Muscle of leg (tissue), 16 donors: ENCODE measurements at places on chromosomes 1 and 21. TPM values are rescaled to one million over a fixed set of nuclear protein-coding genes. Genes with fewer than 3 reads are reported as not detected.
A peak's percentile ranks its signal among the peaks of the same experiment; 100 is the strongest.

Gene NUP133
- 33.3 TPM for total RNA-seq

Gene GCLM
- 4.5 TPM for total RNA-seq

Gene FCRL1
- total RNA-seq = 0.09 TPM

Gene HSPG2
- total RNA-seq = 149 TPM

Gene ANXA9
- 0.04 TPM for total RNA-seq

Gene RAB7B
- total RNA-seq = 10.6 TPM

Gene WNT3A
- total RNA-seq = not detected

Gene RNU1-1
- total RNA-seq = 2,384 TPM

GRCh38 chr1:175195798-175196197 lies 3.2 kb upstream of the KIAA0040 start:
- H3K4me1 ChIP-seq = peaks cover 37% of the 10 kb centered on the region
- H3K27me3 ChIP-seq = peaks cover 7% of the 10 kb centered on the region
- no peak for DNase-seq
- no peak overlapping the region for H3K27ac ChIP-seq
- no peak overlapping the region for H3K4me3 ChIP-seq

DNA sequence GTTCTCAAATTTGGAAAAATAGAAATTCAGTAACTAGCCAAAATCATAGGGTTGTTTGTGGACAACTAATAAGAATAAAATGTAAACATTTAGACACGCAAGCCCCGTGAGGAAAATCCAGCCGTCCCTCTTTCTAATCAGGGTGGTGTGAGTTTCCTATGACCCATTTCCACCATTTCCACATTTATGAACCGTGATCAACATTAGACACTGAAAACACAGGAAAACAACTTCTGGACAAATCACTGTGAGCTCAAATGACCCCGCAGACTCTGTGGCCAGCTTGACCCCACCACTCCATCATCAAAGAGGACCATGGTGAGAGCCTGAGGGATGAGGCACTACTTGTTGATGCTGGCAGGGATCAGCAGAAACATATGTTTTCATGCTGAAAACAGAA lies 101.0 kb downstream of the SIM2 start:
- no peaks in the 10 kb centered on the region for H3K4me1 ChIP-seq
- no peaks in the 10 kb centered on the region for H3K36me3 ChIP-seq
- no peak overlapping the region for H3K4me3 ChIP-seq
- no peak overlapping the region for H3K27ac ChIP-seq
- no peak for DNase-seq

GRCh38 chr1:228980232-228980937 lies 245.1 kb downstream of the RHOU start:
- no peak overlapping the region for H3K27ac ChIP-seq
- H3K36me3 ChIP-seq = no peaks in the 10 kb centered on the region
- no peak for DNase-seq
- peaks cover 2% of the 10 kb centered on the region for H3K27me3 ChIP-seq
- H3K4me1 ChIP-seq = peaks cover 21% of the 10 kb centered on the region

GRCh38 chr1:32817815-32818786 lies 648 bp downstream of the S100PBP start:
- no peaks in the 10 kb centered on the region for H3K27me3 ChIP-seq
- no peaks in the 10 kb centered on the region for H3K36me3 ChIP-seq
- peaks cover 17% of the 10 kb centered on the region for H3K4me1 ChIP-seq
- DNase-seq = peak; percentile 87
- peak overlapping the region; percentile 99 for H3K4me3 ChIP-seq
- peak overlapping the region; percentile 98 for H3K27ac ChIP-seq

DNA sequence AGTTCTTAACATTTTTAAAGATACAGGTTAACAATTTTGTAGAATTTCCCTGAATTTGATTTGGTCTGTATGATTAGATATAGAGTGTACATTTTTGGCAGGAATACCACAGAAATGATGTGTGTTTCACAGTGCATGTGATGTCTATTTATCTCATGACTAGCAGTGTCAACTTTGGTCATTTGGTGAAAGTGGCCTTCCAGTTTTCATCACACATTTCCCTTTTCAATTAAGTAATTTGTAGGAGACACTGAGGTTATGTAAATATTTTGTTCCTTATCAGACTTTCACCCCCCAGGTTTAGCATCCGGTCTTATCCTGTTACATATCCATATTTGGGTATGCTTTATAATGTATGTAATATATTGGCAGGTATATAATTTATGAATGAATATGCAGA lies 41.8 kb downstream of the MAP3K7CL start:
- H3K27ac ChIP-seq = no peak overlapping the region
- H3K27me3 ChIP-seq = no peaks in the 10 kb centered on the region
- no peak for DNase-seq
- no peak overlapping the region for H3K4me3 ChIP-seq
- H3K36me3 ChIP-seq = no peaks in the 10 kb centered on the region

GRCh38 chr1:234960722-234961455 lies 167.7 kb downstream of the TOMM20 start:
- no peaks in the 10 kb centered on the region for H3K36me3 ChIP-seq
- no peak overlapping the region for H3K4me3 ChIP-seq
- H3K27ac ChIP-seq = peak overlapping the region; percentile 57

GRCh38 chr1:205595861-205596260 lies 36.0 kb downstream of the ELK4 start:
- peaks cover 48% of the 10 kb centered on the region for H3K4me1 ChIP-seq
- H3K4me3 ChIP-seq = no peak overlapping the region
- H3K27me3 ChIP-seq = no peaks in the 10 kb centered on the region
- no peak overlapping the region for H3K27ac ChIP-seq

- H3K36me3 ChIP-seq = no peaks in the 10 kb centered on the region
- H3K4me3 ChIP-seq = no peak overlapping the region
- no peak for DNase-seq
- no peak overlapping the region for H3K27ac ChIP-seq
- H3K27me3 ChIP-seq = no peaks in the 10 kb centered on the region
These were observed 85.1 kb downstream of the CYYR1 start for GRCh38 chr21:26487981-26488480.

GRCh38 chr1:62429581-62429980 lies 7.3 kb upstream of the USP1 start:
- no peaks in the 10 kb centered on the region for H3K4me1 ChIP-seq
- H3K27me3 ChIP-seq = no peaks in the 10 kb centered on the region
- H3K27ac ChIP-seq = no peak overlapping the region
- H3K4me3 ChIP-seq = no peak overlapping the region
- H3K36me3 ChIP-seq = no peaks in the 10 kb centered on the region

- no peaks in the 10 kb centered on the region for H3K4me1 ChIP-seq
- H3K27me3 ChIP-seq = no peaks in the 10 kb centered on the region
- H3K36me3 ChIP-seq = no peaks in the 10 kb centered on the region
- no peak overlapping the region for H3K27ac ChIP-seq
- no peak for DNase-seq
- no peak overlapping the region for H3K4me3 ChIP-seq
These were observed 280.1 kb upstream of the ST6GALNAC5 start for GRCh38 chr1:76587212-76587611.

GRCh38 chr1:237751090-237751489 lies 139.6 kb downstream of the ZP4 start:
- no peak overlapping the region for H3K4me3 ChIP-seq
- no peak for DNase-seq
- H3K27me3 ChIP-seq = no peaks in the 10 kb centered on the region

DNA sequence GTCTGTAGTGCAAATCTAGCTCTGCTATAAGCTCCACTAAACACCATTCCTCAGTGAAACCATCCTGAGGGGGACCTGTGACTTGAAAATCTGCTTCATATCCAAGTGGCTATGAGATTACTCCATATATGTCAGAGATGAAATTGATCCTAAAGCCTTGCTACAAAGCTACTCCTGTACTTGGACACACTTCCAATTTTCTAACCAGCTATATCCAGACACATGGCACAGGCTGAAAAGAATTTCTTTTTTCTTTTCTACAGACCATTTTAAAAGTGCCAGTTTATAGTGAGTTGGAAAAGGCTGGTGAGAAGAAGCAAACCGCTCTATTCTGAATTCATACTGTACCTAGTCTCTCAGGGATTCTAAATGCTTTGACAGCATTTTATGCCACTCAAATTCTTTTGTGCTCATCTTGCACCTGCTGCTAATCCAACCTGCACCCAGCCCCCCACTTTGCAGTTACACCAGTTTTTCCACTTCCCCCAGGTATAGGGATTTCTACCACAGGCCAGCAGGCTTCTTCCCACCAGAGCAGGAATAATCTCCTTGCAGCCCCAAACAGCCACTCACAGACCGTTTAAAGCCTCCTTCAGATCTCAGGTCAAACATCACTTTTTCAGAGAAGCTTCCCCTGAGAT lies 112.5 kb downstream of the RERE start:
- DNase-seq = no peak
- no peak overlapping the region for H3K27ac ChIP-seq
- peaks cover 23% of the 10 kb centered on the region for H3K4me1 ChIP-seq
- no peak overlapping the region for H3K4me3 ChIP-seq
- no peaks in the 10 kb centered on the region for H3K36me3 ChIP-seq

GRCh38 chr1:45544530-45544929 lies 6.1 kb upstream of the AKR1A1 start:
- DNase-seq = no peak
- H3K36me3 ChIP-seq = no peaks in the 10 kb centered on the region
- peak overlapping the region; percentile 17 for H3K27ac ChIP-seq
- no peak overlapping the region for H3K4me3 ChIP-seq
- H3K4me1 ChIP-seq = peaks cover 3% of the 10 kb centered on the region

DNA sequence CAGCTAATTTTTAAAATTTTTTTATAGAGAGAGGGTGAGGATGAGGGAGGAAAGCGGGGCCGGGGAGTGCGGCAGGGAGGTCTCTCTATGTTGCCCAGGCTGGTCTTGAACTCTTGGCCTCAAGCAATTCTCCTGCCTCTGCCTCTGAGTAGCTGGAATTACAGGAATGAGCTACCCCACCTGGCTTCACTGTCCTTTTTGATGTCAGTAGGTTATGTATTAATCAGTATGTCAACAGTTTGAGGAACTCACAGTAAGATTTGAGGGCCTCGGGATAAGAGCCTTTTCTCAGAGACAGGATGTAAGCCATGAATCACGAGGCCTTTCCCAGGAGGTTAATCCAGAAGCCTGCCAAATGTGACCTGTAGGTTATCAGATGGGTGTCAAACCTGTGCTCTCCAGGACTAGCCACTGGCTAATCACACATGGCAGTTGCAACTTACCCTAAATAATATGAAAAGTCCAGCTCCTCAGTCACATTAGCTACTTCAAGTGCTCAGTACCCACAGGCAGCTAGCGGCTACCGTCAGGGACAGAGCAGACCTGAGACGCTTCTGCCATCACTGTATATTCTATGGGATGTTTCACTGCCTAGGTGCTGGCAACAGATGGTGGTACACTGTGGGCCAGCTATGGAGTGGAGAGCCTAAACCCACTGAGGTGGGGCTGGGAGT lies 33.1 kb downstream of the TRIM67 start:
- no peak overlapping the region for H3K27ac ChIP-seq
- no peaks in the 10 kb centered on the region for H3K36me3 ChIP-seq
- H3K4me3 ChIP-seq = no peak overlapping the region
- H3K4me1 ChIP-seq = peaks cover 6% of the 10 kb centered on the region

GRCh38 chr1:113904293-113904673 lies 316 bp downstream of the AP4B1 start:
- no peaks in the 10 kb centered on the region for H3K27me3 ChIP-seq
- peak overlapping the region; percentile 96 for H3K4me3 ChIP-seq
- DNase-seq = no peak

DNA sequence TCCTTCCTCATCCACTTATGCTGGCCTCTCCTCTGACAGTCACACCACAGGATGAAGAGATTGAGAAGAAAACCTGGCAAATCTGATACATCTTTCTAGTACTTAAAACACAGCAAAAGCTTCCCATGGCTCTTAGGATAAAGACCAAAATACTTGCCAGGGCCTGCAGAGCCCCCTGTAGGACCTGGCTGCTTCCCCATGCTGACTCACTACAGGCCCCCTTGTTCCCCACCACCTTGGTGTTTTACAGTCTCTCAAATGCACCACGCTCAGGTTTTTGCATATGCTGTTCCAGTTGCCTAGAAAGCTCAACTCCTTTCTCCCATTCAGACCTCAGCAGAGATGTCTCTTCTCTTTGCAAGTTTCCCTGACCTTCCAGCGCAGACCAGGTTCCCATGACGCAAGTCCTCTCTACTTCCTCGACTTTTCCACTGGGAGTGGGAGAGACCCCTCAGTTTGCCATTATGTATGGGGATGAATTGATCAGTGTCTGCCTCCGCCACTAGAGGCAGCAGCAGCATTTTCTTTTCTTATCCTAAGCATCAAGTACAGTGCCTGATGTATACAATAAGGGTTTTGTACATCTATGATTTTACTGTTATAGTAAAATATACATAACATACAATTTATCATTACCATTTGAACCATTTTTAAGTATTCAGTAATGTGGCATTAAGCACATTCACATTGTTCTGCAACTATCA lies 113.8 kb upstream of the C8B start:
- DNase-seq = no peak
- H3K27me3 ChIP-seq = no peaks in the 10 kb centered on the region
- no peaks in the 10 kb centered on the region for H3K36me3 ChIP-seq

DNA sequence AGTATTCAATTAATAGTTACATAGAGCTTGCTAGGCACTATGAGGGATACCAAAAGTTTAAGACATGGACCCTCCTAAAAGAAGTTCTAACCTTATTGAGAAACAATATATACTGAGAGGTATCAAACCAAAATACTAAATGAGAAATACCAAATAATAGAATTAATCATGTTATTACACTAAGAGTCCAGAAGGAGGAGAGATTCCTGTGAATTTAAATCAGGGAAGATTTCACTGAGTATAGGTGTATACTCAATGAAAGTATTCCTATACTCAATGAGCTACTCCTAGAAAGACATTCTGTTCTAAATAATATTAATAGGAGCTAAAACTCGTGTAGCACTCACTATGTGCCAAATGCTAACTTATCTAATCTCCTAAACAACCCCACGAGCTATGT lies 9.4 kb downstream of the CR1L start:
- H3K4me3 ChIP-seq = no peak overlapping the region
- H3K27me3 ChIP-seq = peaks cover 2% of the 10 kb centered on the region
- DNase-seq = no peak
- H3K27ac ChIP-seq = no peak overlapping the region
- no peaks in the 10 kb centered on the region for H3K4me1 ChIP-seq

GRCh38 chr1:59316497-59317128 lies 19.7 kb downstream of the FGGY start:
- H3K27ac ChIP-seq = peak overlapping the region; percentile 37
- H3K36me3 ChIP-seq = no peaks in the 10 kb centered on the region
- peaks cover 21% of the 10 kb centered on the region for H3K4me1 ChIP-seq
- H3K4me3 ChIP-seq = no peak overlapping the region
- DNase-seq = peak; percentile 50
- no peaks in the 10 kb centered on the region for H3K27me3 ChIP-seq

DNA sequence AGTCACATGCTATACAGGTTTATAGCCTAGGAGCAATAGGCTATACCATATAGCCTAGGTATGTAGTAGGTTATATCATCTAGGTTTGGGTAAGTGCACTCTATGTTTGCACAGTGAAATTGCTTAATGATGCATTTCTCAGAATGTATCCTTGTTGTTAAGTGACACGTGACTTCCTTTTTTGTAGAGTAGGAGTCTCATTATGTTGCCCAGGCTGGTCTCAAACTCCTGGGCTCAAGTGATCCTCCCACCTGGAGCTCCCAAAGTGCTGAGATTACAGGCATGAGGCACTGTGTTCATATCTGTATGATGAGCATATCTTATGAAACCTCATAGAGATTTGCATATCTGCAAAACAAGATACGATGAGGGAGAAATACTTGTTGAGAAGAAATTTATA lies 13.8 kb upstream of the ABCB10 start:
- no peaks in the 10 kb centered on the region for H3K27me3 ChIP-seq
- no peak for DNase-seq
- no peaks in the 10 kb centered on the region for H3K4me1 ChIP-seq
- H3K36me3 ChIP-seq = no peaks in the 10 kb centered on the region
- H3K27ac ChIP-seq = no peak overlapping the region
- H3K4me3 ChIP-seq = no peak overlapping the region

GRCh38 chr1:196897158-196897828 lies 9.4 kb downstream of the CFHR4 start:
- DNase-seq = no peak
- no peaks in the 10 kb centered on the region for H3K4me1 ChIP-seq
- no peak overlapping the region for H3K27ac ChIP-seq
